RWPE1 (cell line): ENCODE measurements at places on chromosomes 1 and 21.
A peak's percentile ranks its signal among the peaks of the same experiment; 100 is the strongest.

DNA sequence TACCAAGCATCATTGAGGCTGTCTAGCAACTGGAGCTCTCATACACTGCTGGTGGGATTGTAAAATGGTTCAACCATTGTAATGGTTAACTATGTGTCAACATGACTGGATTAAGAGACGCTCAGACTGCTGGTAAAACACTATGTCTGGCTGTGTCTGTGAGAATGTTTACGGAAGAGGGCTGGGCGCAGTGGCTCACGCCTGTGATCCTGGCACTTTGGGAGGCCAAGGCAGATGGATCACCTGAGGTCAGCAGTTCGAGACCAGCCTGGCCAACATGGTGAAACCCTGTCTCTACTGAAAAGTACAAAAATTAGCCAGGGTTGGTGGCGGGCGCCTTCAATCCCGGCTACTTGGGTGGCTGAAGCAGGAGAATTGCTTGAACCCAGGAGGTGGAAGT lies 4.8 kb upstream of the FCRLA start:
- no peak for DNase-seq

DNA sequence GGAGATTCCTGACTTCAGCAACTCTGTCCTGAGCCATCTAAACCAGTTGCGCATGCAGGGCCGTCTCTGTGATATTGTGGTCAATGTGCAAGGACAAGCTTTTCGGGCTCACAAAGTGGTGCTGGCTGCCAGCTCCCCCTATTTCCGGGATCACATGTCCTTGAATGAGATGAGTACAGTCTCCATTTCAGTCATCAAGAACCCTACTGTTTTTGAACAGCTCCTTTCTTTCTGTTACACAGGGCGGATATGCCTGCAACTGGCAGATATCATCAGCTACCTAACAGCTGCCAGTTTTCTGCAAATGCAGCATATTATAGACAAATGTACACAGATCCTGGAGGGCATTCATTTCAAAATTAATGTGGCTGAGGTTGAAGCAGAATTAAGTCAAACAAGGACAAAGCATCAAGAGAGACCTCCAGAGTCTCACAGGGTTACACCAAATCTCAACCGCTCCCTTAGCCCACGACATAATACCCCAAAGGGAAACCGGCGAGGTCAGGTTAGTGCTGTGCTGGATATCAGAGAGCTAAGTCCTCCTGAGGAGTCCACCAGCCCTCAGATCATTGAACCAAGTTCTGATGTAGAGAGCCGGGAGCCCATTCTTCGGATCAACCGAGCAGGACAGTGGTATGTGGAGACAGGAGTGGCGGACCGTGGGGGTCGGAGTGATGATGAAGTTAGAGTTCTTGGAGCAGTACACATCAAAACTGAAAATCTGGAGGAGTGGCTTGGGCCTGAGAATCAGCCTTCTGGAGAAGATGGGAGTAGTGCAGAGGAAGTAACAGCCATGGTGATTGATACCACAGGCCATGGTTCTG lies 2.3 kb downstream of the ZBTB37 start:
- DNase-seq = no peak

DNA sequence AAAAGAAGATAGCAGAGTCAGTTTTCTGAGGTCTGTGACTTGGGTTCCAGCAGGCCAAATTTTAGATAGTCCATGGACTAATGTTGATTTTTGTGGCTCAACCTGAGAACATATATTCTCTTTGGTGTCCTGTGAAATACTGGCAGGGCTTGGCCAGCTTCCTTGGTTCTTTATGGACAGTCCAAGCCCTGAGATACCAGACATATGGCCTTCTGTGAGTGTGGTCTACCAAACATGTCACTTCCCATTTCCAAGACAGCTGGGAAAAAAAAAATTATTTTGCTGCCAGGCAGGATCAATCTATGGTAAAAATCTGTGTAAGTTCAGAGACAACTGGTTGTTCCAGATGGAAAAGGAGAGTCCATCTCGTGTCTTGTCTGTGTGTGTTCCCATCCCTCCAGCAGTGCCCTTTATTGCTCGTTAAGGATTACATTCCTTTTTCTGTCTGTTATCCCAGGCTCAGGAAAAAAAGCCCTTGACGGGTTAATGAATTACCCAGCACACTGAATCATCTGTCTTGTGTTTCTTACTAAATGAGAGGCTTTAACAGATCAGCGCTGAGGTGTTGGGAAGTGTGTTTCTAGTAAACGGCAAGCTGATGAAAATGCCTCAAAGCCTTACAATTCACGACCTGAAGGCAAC lies 33.4 kb upstream of the XPR1 start:
- no peak for DNase-seq

GRCh38 chr1:2585318-2586092 lies 1.1 kb upstream of the PRXL2B start:
- DNase-seq = peak; percentile 23

DNA sequence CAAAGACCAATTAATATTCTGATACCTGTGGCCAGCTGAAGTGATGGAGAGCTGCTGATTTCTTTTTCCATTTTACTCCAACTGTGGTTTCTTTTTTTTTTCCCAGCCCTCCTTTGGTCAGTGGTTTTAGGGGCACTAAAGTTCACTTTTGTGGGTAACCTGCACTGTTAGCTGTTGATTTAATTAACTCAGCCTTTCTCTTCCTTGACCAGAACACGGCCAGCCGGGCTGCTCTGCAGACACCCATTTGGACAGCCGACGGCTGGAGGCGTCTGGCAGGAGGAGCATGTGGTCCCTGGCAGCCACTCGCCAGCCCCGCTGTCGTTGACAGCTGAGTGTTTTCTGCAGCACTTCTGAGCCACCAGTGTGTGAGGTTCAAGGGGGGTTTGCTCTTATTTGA lies 136.2 kb upstream of the RUNX3 start:
- DNase-seq = no peak

GRCh38 chr1:218352075-218352438 lies 6.9 kb downstream of the TGFB2 start:
- no peak for DNase-seq

- DNase-seq = no peak
Observed at GRCh38 chr1:191831572-191831971, 326.7 kb upstream of the RGS18 start.

- DNase-seq = no peak
Observed at GRCh38 chr1:79976287-79976686, 969.8 kb upstream of the ADGRL4 start.

GRCh38 chr1:76313304-76313703 lies 238.8 kb downstream of the ST6GALNAC3 start:
- no peak for DNase-seq

DNA sequence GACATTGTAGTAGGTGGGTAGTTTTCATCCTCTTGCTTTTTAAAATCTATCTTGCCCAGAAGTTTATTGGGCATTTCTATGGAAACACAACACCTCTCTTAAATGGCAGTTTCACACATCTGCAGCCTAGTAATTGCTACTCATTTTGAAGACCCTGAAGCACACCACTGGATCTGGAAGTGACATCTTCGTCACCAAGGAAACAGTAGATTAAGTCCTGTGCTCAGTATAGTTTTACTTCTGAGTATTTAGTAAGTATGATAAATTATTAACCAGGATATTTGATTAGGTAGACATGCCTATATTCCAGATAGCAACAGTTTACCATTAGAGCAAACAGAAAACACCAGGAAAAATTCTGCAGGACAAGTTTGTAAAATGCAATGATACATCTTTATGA lies 48.7 kb downstream of the UCK2 start:
- no peak for DNase-seq

DNA sequence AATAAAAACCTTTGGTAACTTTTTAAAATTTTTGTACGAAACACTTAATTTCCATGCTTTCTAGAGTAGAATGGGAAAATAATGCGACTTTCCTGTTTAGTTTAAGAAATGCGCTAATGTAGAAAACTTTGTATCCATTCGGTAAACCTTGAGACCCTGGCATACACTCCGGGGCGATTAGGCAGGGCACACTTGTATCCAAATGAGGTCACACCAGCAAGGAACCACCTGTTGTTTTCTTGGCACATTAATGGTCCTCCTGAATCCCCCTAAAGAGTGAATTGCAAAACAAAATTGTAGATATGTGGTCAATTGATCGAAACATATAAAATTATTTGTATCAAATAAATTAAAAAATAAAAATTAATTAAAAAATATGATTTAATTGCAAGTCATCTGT lies 25.2 kb downstream of the CHODL start:
- no peak for DNase-seq
